OCI-LY7 (cell line): ENCODE measurements at places on chromosomes 12 and 14.

DNA sequence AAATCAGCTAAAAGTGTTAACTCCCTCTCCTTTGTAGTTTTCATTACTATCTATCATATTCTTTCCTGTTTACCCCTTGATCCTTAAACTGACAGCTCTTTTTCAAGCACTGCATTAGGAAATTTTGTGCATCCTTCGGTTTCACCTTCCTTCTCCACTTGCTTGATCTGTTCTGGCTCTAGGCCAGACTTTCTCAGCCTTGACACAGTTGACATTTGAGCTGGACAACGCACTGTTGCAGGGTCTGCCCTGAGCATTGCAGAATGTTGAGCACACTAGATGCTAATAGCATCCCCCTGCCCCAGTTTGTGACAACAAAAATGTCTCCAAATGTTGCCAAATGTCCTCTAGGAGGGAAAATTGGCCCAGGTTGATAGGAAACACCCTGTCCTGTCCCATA is 75.4 kb upstream of the KCNJ8 start:
- no peak for DNase-seq

DNA sequence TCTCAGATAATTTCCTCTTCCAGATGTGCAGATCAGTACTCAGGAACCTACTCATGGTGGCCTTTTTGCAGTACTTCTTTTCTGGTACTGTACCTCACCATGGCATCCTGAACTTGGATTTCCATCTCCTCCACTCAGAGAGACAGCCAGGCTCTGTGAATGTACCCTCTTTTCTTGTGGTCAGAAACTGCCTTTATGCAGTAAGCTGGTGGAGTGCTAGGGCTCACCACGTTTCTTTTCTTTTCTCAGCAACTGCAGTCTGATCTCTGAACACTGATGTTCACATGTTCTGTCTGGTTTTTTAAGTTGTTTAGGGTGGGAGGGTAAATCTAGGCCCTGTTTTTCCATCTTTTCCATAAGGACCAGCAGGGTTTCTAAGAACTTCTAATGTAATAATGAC is 99.8 kb upstream of the NRXN3 start:
- DNase-seq: no peak

GRCh38 chr12:116734156-116734768 is 3.6 kb downstream of the SPRING1 start:
- DNase-seq: no peak

DNA sequence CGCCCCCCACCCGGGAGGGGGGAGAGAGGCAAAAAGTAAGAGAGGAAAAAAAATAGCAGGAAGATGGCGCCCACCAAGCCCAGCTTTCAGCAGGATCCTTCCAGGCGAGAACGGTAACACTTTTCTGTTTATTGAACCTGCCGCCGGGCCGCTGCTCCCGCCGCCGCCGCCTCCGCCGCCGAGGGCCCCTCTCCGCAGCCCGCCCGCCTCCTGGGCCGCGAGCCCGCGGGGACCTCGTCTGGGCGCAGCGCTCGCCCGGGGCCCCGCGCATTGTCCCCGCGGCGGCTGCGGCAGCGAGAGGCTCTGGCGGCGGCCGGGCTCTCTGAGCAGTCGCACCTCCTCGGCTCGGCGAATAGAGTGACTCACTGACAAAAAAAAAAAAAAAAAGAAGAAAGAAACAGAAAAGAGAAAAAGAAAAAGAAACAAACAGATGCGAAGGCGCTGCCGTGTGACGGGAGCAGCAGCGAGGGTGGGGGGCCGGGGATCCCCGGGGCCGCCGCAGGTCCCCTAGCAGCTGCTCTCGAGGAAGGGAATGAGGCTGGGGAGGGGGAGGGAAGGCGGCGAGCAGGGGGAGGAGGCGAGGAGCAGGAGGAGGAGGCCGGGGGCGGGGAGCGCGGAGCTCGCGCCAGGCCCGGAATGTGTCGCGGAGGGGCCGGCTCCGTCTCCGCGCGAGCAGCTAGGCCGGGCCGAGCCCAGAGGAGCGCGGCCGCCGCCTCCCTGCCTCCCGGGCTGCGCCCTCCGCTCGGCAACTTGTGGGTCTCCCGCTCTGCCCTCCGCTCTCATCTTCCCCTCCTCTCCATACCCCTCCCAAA is 781 bp downstream of the NPAS3 start:
- no peak for DNase-seq

DNA sequence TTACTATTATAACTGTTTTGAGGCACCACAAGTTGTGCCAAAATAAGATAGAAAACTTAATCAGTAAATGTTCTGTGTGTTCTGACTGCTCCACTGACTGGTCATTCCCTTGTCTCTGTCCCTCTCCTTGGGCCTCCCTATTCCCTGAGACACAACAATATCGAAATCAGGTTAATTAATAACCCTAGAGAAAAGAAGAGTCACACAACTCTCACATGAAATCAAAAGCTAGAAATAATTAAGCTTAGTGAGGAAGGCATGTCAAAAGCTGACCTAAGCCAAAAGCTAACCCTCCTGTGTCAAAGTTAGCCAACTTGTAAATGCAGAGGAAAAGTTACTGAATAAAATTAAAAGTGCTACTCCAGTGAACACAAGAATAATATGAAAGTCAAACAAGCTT is 53.8 kb upstream of the CCDC196 start:
- DNase-seq: no peak

- DNase-seq: no peak
These were observed 306.7 kb downstream of the ZFP36L1 start for GRCh38 chr14:68486033-68486732.

DNA sequence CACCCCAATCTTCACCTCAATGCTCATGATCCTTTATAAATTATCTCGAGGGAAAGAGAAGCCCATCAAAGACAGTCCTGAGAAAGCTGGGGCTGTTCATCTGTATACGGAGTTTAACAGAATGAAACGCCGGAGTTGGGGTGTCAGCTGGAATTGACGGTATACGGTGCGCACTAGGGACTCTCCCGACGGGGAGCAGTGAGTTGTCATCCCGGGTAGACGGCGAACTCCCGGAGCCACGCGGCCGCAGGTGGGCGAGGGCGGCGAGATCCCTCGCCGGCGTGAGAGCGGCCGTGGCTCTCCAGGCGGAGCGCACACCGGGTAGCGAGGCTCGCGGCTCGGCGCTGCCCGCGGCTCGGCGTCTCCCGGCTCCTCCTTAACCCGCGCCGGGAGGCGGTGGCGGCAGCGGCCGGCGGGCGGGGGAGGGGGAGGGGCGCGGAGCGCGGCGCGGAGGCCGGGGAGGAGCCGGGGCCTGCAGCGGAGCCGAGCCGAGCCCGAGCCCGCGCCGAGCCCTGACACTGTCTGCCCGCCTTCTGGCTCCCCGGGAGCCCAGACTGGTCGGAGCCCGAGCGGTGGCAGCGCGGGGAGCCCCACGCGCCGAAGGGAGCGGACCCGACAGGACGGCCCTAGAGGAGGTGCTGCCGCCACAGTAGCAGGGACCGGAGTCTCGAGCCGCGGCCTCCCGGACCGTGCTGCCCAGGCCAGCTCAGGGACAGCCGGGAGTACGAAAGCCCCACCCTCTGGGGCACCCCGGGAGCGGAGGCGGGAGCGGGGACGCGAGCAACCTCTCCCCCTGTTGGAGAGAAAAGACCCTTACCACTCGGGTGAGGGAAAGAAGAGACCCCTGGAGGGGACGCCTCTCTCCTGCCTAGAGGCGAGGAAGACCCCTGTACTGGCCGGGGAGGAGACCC is at the start of gene FOXJ2:
Gene FOXJ2 (plus strand): TSS at position 475 of the 911 bp plus-strand sequence. CDS start 7,117 bp downstream, outside the sequence.
- DNase-seq: peak; percentile 66

- peak; percentile 29 for DNase-seq
These were observed 11.7 kb upstream of the RAD51AP1 start for GRCh38 chr12:4526923-4527546.

GRCh38 chr12:13450231-13451080 is 253.9 kb downstream of the EMP1 start:
- no peak for DNase-seq

- peak; percentile 74 for DNase-seq
These were observed at the start of gene SIX4 for GRCh38 chr14:60723907-60724618. TSS of gene SIX4 (minus strand) at chr14:60724351. CDS start at chr14:60724074, 277 bp downstream.

- DNase-seq: no peak
These were observed 27.8 kb downstream of the PELI2 start for GRCh38 chr14:56145965-56146364.

GRCh38 chr12:120652656-120653435 is 12.4 kb downstream of the CABP1 start:
- DNase-seq: no peak

DNA sequence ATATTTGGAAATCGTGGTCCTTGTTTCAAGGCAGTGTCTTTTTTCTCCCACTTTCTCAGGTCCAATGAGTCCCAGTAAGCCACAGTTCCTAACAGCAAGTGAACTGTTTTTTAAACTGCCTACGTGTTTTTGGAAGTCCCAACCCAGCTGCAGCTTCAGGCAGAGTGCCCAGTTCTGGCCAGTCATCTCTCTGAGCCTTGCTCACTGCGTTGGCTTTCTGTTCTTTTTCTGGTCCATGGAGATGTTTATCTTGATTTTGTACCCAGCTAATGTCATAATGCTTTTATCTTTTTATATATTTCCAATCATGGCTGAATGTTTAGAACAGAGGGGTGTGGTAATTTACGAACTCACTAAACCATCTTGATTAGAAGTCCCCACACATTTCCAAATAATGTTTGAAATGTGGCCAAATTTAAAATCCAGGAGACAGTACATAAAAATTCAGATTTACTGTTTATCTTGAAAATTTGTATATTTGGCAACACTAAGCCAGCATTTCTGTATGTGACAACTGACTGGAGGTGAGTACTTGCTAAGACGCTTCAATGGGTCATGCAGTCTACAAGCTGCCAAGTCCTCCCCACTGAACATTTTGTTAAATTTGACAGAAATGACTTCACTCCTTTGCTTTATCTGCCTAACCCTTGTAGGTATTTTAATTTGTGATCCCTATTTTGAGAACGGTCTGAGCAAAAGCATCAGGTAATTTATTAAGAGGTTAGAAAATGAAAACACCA is 46.1 kb upstream of the OTOGL start:
- DNase-seq: no peak

DNA sequence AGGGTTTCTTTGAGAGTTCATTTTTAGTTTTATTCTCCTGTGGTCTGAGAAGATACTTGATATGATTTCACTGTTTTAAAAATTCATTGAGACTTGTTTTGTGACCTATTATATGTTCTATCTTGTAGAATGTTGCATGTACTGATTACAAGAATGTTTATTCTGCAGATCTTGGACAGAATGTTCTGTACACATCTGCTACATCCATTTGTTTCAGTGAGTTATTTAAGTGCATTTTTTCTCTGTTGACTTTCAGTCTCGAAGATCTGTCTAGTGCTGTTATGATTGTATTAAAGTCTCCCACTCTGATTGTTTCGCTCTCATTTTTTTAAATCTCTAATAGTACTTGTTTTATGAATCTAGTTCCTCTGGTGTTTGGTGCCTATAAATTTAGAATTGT is 1319.8 kb downstream of the TMEM121 start:
- DNase-seq: peak; percentile 28

DNA sequence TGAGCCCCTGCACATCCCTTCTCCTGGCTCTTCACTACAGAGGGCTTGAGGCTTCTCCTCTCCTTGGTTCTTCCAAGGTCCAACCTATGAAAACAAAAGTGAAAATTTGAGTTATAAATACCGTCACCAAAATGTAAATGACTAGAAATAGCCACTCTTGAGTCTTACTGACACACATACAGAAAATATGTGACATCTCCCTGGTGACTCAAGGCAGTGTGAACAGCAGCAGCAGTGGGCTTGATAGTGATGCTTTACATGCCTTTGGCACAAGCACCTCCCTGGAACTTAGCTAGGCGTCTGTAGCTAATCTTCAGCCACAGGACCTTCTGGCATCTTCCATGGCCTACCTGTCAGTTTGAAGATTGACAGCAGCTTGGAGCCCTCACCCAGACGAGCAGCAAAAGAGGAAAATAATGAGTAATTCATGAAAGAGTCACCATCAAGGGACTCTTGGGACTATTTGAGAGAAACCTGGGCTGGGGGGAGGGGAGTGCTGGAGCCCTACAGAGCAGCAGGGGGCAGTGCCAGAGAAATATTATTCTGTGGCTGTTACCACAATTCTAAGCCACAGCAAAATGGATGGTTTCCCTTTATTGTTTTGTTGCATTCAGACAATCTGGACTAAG is 158.0 kb downstream of the KCNK10 start:
- no peak for DNase-seq

- DNase-seq: no peak
These were observed 210.4 kb upstream of the SYT10 start for GRCh38 chr12:33649992-33650391.

DNA sequence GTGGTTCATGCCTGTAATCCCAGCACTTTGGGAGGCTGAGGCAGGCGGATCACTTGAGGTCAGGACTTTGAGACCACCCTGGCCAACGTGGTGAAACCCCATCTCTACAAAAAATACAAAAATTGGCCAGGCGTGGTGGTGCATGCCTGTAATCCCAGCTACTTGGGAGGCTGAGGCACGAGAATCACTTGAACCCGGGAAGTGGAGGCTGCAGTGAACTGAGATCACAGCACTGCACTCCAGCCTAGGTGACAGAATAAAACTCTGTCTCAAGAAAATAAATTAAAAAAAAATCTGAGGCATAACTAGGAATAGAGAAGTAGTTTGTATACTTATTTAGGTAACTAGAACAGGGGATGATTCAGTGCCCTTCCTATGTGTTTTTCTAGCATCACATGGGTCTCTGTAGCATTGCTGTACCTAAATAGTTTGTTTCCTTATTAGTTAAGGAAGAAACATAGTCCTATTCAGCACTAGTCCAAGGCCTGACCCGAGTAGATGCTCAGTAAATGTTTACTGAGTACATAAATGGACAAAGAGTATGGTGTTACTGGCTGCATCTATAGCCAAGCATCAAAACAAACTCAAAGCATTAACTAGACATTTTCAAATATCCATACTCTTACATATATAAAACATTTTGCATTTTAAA is 21.7 kb downstream of the TAOK3 start:
- DNase-seq: no peak

DNA sequence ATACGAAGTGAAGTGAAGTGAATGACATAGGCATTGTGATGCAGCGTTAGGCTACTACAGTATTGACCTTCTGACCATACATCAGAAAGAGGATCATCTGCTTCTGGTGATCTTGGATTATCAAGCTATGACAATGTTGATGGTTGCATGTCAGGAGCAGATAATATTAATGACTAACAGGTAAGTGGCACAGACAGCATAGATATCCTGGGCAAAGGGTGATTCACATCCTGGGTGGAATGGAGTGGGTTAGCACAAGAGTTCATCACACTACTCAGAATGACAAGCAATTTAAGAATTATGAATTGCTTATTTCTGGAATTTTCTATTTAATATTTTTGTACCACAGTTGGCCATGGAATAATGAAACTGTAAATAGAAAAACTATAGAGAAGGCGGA is 397.9 kb upstream of the ATP2B1 start:
- no peak for DNase-seq

DNA sequence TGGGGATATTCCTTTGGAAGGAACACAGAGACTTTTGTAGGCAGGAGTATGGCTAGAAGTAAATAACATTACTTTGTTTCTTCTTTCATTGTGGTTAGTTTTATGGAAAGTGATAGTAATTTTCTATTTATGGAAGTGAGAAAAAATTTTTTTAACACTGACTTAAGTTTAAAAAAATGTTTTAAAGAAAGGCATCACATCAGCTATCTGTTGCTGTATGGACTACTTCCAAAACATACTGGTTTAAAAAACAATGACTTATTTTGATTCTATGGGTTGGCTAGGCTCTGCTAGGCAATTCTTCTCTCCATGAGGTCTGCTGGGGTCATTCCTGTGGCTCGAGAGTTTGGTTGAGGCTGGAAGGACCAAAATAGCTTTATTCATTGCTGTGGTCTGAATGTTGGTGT is 31.7 kb upstream of the SLC38A2 start:
- DNase-seq: no peak
